ENCODE measurements at places on chromosomes 4 and X.

DNA sequence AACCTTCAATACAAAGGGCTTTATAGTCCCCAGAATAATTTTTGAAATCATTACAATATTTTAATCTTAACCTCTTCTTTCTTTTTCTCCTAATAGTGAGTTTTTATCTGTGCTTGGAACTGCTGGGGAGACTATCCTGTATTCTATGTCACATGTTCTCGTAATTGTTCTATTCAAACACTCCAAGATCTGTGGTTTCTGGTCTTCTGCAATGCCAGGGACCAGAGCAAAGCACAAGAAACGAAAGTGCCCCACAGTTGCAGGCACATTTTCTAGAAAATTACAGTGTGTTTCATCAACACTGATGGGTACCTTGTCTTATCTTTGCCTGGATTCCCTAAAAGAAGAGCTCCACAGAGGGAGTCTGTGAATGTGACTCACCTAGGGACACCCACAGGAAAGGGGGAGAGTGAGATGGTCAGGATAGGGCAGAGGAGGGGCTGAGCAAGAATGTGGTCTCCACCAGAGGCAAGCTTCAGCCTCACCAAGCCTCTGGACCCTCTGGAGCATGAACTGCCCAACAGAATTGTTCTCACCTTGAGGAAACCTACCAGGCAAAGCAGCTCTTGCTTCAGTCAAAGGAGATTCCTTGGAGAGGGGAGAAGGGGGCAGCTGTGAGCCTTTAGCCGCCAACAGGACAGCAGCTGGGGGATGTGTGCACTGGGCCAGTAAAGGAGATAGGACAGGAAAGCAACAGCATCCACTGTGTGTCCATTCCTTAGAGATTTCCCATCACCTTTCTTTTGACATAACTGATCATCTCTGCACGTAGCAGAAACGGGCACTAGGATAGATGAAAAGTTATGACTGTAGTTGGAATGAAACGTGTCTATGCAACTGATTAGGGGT lies 25.9 kb downstream of the UNC5C start:
- no peak for DNase-seq

DNA sequence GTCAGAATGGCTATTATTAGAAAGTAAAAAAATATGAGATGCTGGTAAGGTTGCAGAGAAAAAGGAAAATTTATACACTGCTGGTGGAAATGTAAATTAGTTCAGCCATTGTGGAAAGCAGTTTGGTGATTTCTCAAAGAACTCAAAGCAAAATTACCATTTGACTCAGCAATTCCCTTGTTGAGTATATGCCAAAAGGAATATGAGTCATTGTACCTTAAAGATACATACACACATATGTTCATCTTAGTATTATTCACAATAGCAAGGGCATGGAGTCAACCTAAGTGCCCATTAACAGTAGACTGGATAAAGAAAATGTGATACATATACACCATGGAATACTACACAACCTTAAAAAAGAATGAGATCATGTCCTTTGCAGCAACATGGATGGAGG lies 148.2 kb downstream of the COMMD8 start:
- DNase-seq = no peak

- DNase-seq = no peak
Observed at GRCh38 chr4:172207886-172208285, 394.7 kb downstream of the GALNTL6 start.

DNA sequence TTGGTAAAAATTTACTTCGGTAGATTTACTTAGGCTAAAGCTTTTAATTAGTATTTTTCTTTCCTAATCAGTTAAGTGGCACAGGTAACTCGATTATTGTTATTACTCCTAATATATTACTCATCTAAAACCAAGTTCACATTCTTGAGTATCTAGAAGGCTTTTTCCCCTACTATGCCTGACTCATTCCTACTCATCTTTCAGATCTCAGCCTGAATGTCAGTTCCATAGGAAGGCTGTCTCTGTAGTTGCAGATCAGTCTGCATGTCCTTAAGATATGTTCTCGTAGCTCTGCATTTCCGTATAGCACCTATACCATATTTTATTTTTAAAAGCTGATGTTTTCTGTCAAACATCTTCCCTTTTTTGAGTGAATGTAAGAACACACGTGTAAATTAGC lies 5.9 kb upstream of the FAM184B start:
- no peak for DNase-seq

DNA sequence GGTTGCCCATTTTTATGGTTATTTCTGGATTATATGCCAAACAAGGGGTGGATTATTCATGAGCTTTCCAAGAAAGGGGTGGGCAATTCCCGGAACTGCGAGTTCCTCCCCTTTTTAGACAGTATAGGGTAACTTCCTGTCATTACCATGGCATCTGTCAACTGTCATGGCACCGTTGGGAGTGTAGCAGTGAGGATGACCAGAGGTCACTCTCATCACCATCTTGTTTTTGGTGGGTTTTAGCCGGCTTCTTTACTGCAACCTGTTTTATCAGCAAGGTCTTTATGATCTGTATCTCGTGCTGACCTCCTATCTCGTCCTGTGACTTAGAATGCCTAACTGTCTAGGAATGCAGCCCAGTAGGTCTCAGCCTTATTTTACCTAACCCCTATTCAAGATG lies 57.6 kb downstream of the SH3KBP1 start:
- no peak for DNase-seq

DNA sequence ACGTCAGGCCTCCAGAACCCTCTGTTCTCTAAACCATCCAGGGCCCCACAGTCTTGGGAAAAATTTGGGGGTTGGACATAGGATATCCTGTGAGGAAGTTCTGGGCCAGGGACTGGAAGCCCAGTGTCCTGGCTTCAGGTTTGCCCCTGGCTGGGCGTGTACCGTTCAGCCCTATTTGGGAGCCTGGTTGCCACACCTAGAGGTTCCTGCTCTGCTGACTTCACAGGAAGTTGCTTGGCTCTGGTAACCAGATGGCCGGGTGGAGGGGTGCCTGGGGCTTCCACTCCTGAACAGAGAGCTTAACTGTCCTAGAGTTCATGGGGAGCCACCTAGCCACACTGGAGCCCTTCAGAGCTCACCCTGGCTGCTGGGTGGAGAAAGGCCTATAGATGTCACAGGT lies 1.1 kb downstream of the TAFAZZIN start:
- no peak for DNase-seq

GRCh38 chr4:26349496-26349895 lies 28.7 kb downstream of the RBPJ start:
- no peak for DNase-seq

DNA sequence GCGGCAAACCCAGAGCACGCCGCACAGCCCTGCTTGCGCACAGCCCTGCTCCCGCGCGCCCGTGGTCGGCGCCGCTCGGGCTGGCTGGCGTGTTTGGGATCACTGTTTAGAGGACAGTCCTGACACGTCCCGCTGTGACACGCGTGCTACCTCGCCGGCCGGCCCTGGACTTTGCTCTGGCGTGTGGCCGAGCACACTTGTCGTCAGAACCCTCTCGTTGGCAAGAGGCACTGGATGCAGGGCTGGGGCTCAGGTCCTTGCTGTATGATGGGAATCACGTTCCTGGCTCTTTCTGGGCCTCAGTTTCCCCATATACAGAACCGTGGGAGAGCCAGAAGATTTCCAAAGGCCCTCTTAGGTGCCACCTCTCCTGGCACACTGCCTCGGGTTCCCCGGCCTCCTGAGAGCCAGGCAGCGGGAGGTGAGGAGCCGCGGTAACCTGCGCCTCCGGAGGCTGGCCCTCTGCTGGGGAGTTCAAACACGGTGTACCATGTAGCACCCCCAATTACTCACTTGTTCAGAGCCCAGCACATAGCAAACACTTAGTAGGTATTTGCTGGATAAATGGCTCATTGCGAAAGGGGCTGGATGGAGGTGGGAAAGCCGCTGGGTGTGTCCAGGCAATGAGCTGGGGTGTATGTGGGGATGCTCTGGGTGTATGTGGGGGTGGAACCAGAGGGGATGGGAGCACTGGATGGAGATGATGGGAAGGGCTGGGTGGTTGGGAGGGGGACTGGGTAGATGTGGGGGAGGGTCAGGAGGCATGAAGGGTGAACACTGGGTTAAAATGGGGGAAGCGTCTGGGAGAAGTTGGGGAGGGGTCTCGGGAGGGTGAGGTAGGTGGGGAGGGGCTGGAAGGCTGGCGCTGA lies 76.6 kb downstream of the HTRA3 start:
- DNase-seq = no peak

DNA sequence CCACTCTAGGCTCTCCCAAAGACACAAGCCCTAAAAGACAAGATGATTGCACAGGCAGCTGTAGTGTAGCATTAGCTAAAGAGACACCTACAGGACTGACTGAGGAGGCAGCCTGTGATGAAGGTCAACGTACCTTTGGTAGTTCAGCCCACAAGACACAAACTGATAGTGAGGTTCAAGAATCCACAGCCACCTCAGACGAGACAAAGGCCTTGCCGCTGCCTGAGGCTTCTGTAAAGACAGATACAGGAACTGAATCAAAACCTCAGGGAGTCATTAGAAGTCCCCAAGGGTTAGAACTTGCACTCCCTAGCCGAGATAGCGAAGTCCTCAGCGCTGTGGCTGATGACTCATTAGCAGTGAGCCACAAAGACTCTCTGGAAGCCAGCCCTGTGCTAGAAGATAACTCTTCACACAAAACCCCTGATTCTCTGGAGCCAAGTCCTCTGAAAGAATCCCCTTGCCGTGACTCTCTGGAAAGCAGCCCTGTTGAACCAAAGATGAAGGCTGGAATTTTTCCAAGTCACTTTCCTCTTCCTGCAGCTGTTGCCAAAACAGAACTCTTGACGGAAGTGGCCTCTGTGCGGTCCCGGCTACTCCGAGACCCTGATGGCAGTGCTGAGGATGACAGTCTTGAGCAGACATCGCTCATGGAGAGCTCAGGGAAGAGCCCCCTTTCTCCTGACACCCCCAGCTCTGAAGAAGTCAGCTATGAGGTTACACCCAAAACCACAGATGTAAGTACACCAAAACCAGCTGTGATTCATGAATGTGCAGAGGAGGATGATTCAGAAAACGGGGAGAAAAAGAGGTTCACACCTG lies 306.3 kb downstream of the ANK2 start:
- peak; percentile 21 for DNase-seq

DNA sequence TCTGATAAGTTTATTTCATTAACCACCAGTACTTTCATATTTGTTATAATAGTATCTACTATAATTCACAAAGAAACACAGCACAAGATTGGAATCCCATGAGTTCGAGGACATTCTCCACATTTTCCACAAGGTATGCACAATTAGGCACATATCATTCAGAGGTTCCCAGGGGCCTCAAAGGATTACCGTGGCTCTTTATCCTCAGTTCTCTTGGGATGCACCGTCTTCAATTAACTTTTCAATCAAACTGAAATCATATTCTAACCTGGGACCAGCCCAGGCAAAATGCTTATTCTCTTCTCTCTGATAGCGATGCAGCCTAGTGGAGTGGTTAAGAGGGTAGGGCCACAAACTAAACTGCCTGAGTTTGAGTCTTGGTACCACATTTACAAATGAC lies 242.6 kb upstream of the RASGEF1B start:
- DNase-seq = no peak

GRCh38 chr4:53067125-53067802 lies 205.1 kb downstream of the RASL11B start:
- DNase-seq = no peak

- no peak for DNase-seq
Observed at GRCh38 chr4:25096981-25097443, 63.2 kb downstream of the SEPSECS start.

- no peak for DNase-seq
Observed at GRCh38 chr4:26542991-26543390, 40.9 kb upstream of the TBC1D19 start.

- DNase-seq = no peak
Observed at GRCh38 chr4:6957994-6958393, 48.4 kb downstream of the TBC1D14 start.

- no peak for DNase-seq
Observed at GRCh38 chr4:143539670-143540023, 26.1 kb downstream of the SMARCA5 start.

- DNase-seq = no peak
Observed at GRCh38 chr4:145868637-145869409, 69.8 kb downstream of the ZNF827 start.

- no peak for DNase-seq
Observed at GRCh38 chrX:118655561-118656246, 71.7 kb upstream of the IL13RA1 start.

- no peak for DNase-seq
Observed at GRCh38 chrX:41145920-41146608, 60.8 kb downstream of the USP9X start.

- DNase-seq = no peak
Observed at GRCh38 chrX:39874202-39874816, 223.4 kb downstream of the BCOR start.

- DNase-seq = no peak
Observed at GRCh38 chr4:22462688-22463087, 53.2 kb downstream of the ADGRA3 start.

DNA sequence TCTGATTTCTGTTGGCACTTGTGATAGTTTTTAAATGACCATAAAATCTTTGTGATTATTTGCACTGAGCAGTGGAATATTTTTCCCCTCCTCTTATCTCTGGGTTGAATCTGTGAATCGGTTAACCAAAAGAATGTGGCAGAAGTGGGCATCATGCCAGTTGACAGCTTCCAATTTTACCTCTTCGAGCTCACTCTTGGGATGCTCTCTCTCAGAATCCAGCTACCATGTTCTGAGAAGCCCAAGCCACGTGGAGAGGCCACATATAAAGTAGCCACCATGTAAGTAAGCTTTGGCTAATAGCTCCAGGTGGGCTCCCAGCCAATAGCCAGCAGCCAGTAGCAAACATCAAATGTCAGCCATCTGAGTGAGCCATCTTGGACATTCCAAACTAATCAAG lies 12.9 kb upstream of the WDR19 start:
- DNase-seq = no peak

DNA sequence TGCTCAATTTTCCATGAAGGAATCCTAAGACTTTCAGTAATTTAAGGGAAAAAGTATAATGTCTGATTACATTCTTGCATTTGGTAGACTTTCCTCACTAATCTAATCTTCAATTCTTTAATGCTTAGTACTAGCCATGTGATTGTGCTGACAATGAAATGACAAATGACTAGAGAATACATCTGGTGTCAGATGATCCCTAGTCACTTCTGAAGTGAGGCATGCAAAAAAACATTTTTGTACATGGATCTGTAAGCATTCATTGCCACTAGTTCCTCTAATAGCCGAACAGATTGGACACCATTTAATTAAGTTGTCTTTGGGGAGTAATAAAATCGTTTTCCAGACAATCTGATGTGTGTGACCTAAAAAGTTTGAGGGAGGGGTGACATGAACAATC lies 62.7 kb upstream of the NRK start:
- no peak for DNase-seq

DNA sequence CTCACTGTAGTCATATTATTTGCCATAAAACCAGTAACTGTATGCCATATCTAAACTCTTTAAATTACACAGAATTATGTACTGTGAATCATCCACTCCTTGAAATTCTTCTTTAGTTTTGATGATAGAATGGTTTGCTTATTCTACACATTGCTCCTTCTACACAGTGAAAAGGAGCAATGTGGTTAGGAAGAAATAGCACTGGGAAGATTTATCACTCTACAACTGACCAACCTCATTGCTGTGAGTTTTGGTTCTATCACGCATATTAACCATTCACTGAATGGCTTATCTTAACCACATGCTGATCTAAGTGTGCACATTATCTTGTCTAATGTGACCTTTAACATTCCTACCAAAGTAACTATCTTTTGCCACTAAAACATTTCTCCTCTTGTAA lies 415.7 kb upstream of the NDST4 start:
- DNase-seq = no peak

All from body of pancreas (tissue), 4 donors.